Uterus (tissue), 4 donors: ENCODE measurements at places on chromosomes 5 and 9. TPM values are rescaled to one million over a fixed set of nuclear protein-coding genes. Genes with fewer than 3 reads are reported as not detected.
A peak's percentile ranks its signal among the peaks of the same experiment; 100 is the strongest.

The DRD1 gene
- not detected for total RNA-seq

The QRFP gene
- total RNA-seq = not detected

DNA sequence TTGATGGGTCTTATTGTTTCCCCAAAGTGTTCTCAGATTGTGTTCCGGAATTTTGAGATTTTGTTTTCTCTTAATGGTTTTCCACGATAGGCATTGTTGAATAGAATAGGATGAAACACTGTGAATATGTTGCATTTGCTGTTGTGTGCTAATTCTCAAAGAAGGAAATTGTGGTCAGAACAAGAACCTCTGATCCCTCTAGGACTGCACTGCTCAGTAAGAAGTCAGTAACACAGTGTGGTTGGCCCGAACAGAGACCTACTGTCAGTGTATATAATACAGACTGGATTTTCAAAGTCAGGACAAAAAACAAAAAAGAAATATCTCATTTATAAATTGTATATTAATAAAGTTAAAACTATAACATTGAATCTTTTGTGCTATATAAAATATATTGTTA is 494.8 kb downstream of the MAT2B start:
- no peak overlapping the region for H3K4me3 ChIP-seq
- DNase-seq = no peak
- H3K36me3 ChIP-seq = no peaks in the 10 kb centered on the region
- no peaks in the 10 kb centered on the region for H3K27me3 ChIP-seq

GRCh38 chr9:86783884-86784283 is 163.4 kb downstream of the GAS1 start:
- no peak overlapping the region for H3K27ac ChIP-seq
- no peak overlapping the region for H3K4me3 ChIP-seq
- DNase-seq = no peak
- no peaks in the 10 kb centered on the region for H3K36me3 ChIP-seq

- H3K27me3 ChIP-seq = no peaks in the 10 kb centered on the region
- no peak overlapping the region for H3K27ac ChIP-seq
- no peak for DNase-seq
- H3K4me3 ChIP-seq = no peak overlapping the region
Measured at GRCh38 chr9:34463098-34463900, 4.7 kb downstream of the DNAI1 start.

DNA sequence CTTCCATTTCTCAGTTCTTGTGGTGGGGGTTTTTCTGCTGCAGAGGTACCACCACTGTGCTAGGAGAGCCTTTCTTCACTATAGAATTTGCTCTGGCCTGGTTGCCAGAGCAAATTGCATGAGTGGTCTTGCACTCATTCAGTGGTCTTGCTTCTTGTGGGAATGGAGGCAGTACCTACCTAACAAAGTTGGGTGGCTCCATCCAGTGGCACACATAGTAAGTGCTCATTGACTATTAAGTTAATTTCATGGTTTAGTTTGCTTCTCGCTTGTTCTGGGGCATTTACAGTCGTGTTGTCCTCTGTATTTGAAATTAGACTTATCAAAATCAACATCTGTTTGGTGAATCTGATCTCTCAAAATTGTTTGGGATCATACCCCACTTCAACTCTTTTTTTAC is 23.0 kb downstream of the SLC28A3 start:
- no peak overlapping the region for H3K27ac ChIP-seq
- H3K27me3 ChIP-seq = no peaks in the 10 kb centered on the region
- no peaks in the 10 kb centered on the region for H3K36me3 ChIP-seq
- DNase-seq = no peak

- no peaks in the 10 kb centered on the region for H3K36me3 ChIP-seq
- H3K27ac ChIP-seq = peak overlapping the region; percentile 85
- peaks cover 12% of the 10 kb centered on the region for H3K4me1 ChIP-seq
- H3K27me3 ChIP-seq = no peaks in the 10 kb centered on the region
Measured at GRCh38 chr9:105206496-105206820, 38.0 kb upstream of the SLC44A1 start.

The GLRA1 gene
- total RNA-seq = not detected

- H3K4me3 ChIP-seq = no peak overlapping the region
- H3K27me3 ChIP-seq = no peaks in the 10 kb centered on the region
- no peaks in the 10 kb centered on the region for H3K36me3 ChIP-seq
- no peak for DNase-seq
- H3K4me1 ChIP-seq = no peaks in the 10 kb centered on the region
Measured at GRCh38 chr5:58855851-58856739, 273.2 kb downstream of the RAB3C start.

DNA sequence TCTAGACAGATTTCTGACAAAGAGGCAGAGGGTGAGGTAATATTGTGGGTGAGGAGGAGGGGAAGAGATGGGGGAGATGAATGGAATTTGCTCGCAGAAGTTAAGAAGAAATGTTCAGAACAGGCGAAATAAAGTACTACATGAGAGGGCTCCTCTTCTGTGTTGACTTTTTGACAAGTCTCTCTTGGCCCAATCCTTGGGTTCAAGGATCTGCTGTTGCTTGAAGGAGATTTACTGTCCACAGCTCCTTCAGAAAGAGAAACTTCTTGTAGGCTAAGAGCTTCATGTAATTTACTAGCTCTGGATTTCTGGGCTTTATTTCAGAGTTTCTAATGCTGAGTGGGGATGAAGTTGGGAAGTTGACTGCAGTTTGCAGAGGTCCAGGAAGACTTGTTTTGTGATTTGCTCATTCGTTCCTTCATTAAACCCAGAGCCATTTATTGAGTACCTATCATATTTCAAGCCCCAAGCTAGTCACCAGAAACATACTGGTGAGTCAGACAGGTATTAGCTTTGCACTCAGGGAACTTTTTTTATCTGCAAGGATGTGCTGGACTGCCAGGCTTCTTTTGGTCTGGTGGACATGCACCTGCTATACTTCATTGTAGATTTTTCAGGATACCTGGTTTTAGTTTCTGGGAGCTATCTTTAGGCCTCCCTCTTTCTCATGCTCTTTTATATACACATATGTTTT is 402.9 kb upstream of the CLINT1 start:
- DNase-seq = no peak
- H3K27ac ChIP-seq = no peak overlapping the region
- no peaks in the 10 kb centered on the region for H3K4me1 ChIP-seq
- no peaks in the 10 kb centered on the region for H3K36me3 ChIP-seq

GRCh38 chr9:105432247-105432842 is 15.5 kb upstream of the FSD1L start:
- H3K27me3 ChIP-seq = no peaks in the 10 kb centered on the region
- DNase-seq = no peak
- H3K4me1 ChIP-seq = no peaks in the 10 kb centered on the region

The DAB2 gene
- 61.1 TPM for total RNA-seq

The OR13C5 gene
- total RNA-seq = 0.41 TPM

The SPAAR gene
- 0.29 TPM for total RNA-seq

- no peak overlapping the region for H3K4me3 ChIP-seq
- peaks cover 5% of the 10 kb centered on the region for H3K4me1 ChIP-seq
- DNase-seq = no peak
- no peak overlapping the region for H3K27ac ChIP-seq
Measured at GRCh38 chr5:172730981-172731679, 39.9 kb downstream of the DUSP1 start.

- H3K4me1 ChIP-seq = no peaks in the 10 kb centered on the region
- no peak for DNase-seq
- no peaks in the 10 kb centered on the region for H3K27me3 ChIP-seq
- no peak overlapping the region for H3K4me3 ChIP-seq
Measured at GRCh38 chr9:99046068-99046467, 58.8 kb upstream of the TGFBR1 start.

GRCh38 chr9:94445863-94446262 is 109.0 kb upstream of the PCAT7 start:
- H3K36me3 ChIP-seq = no peaks in the 10 kb centered on the region
- no peak for DNase-seq
- H3K27me3 ChIP-seq = no peaks in the 10 kb centered on the region
- no peak overlapping the region for H3K4me3 ChIP-seq

DNA sequence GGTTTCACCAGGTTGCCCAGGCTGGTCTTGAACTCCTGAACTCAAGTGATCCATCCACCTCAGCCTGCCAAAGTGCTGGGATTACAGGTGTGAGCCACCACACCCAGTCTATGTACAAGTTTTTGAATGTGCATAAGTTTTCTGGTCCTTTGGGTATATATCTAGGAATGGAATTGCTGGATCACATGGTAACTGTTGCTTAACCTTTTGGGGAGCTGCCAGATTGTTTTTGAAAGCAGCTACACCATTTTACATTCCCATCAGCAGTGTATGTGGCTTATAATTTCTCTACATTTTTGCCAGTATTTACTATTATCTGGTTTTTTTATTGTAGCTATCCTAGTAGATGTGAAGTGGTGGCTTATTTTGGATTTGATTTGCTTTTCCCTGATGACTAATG is 8.9 kb upstream of the LNPEP start:
- no peak overlapping the region for H3K4me3 ChIP-seq
- H3K4me1 ChIP-seq = no peaks in the 10 kb centered on the region
- DNase-seq = no peak
- no peak overlapping the region for H3K27ac ChIP-seq

The CNTNAP3B gene
- 205 TPM for total RNA-seq

DNA sequence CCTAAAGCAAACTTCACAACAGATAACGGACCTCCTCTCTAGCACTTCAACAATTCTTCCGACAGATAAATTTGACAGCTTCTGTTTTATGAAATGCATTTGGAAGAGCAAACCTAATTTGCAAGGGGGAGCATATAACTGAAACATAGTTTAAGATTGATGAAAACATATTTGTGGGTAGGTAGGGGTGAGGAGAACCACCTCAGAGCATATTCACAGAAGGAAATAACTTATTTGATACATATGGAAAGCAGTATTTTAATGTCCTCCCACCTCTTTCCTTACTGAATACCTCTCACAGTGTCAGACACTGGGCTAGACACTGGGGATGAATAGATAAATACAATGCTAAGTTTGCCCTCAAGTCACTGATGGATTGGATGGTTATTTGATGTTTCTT is 384.8 kb downstream of the MAT2B start:
- no peaks in the 10 kb centered on the region for H3K27me3 ChIP-seq
- H3K4me1 ChIP-seq = no peaks in the 10 kb centered on the region
- H3K36me3 ChIP-seq = no peaks in the 10 kb centered on the region
- no peak for DNase-seq
- no peak overlapping the region for H3K4me3 ChIP-seq
- no peak overlapping the region for H3K27ac ChIP-seq

GRCh38 chr5:137040024-137040423 is 459.1 kb downstream of the SPOCK1 start:
- H3K27ac ChIP-seq = no peak overlapping the region
- DNase-seq = no peak
- no peaks in the 10 kb centered on the region for H3K36me3 ChIP-seq
- no peaks in the 10 kb centered on the region for H3K4me1 ChIP-seq
- H3K27me3 ChIP-seq = no peaks in the 10 kb centered on the region

- H3K27ac ChIP-seq = no peak overlapping the region
- no peaks in the 10 kb centered on the region for H3K27me3 ChIP-seq
- H3K4me3 ChIP-seq = no peak overlapping the region
- H3K36me3 ChIP-seq = no peaks in the 10 kb centered on the region
- no peak for DNase-seq
Measured at GRCh38 chr9:8668751-8669150, 869.2 kb upstream of the DMAC1 start.

The PCDHA1 gene
- not detected for total RNA-seq

The CLTB gene
- 77.5 TPM for total RNA-seq

DNA sequence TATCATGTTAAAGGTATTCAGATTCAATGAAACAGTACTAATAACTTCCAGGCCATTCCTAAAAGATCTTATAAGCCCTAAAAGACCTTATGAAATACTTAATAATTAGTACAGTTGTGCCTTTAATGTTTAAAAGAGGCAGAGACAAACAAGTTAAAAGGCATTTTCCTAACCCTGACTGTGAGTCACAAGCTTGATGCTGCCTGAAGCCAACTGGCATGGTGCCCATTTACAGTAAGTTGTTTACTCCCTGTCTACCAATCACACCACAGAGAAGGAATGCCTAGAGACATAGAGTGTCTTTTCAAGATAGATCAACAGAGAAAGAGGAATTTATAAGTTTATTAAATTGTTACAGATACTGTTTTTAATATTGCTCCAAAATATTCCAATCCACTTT is 47.8 kb downstream of the NR3C1 start:
- H3K36me3 ChIP-seq = no peaks in the 10 kb centered on the region
- peak overlapping the region; percentile 36 for H3K27ac ChIP-seq
- DNase-seq = peak; percentile 20
- no peak overlapping the region for H3K4me3 ChIP-seq
- H3K27me3 ChIP-seq = no peaks in the 10 kb centered on the region

DNA sequence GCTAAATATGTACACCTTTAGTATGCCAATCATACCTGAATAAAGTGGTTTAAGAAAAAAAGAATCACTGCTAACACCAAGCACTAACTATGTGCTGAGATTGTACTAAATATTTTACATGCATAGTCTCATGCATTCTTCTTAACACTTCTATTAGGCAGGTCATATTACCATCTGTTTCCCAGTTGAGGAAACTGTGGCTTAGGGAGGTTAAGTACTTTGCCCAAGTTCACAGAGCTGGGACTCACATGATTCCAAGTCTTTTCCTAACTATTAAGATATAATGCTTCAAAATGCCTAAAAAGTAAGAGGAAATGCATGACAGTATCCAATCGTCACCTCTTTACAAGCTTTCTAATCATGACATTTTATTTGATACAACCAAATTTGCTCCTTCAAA is 69.2 kb upstream of the PLPP6 start:
- H3K27me3 ChIP-seq = no peaks in the 10 kb centered on the region
- H3K4me1 ChIP-seq = no peaks in the 10 kb centered on the region
- H3K4me3 ChIP-seq = no peak overlapping the region
- H3K36me3 ChIP-seq = no peaks in the 10 kb centered on the region
- H3K27ac ChIP-seq = no peak overlapping the region
